ENCODE measurements at places on chromosomes 1 and 21.

DNA sequence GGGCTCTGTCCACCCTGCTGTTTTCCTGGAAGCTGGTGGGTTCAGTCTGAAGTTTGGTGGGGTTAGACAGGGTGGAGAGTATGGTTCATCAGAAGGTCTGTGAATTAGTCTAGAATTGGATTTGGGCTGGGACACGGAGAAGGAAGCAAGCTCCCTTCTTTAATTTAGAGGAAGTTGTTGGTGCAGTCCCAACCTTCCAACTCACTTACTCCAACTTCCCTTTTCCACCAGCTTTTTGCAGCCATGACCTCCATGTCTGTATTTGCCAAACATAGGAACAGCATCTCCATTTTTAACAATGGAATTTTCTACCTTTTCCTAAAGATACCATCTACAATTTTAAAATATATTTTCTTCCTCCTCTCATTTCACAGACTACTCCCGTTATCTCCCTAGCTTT is 28.5 kb upstream of the PRELP start:
- DNase-seq: no peak

DNA sequence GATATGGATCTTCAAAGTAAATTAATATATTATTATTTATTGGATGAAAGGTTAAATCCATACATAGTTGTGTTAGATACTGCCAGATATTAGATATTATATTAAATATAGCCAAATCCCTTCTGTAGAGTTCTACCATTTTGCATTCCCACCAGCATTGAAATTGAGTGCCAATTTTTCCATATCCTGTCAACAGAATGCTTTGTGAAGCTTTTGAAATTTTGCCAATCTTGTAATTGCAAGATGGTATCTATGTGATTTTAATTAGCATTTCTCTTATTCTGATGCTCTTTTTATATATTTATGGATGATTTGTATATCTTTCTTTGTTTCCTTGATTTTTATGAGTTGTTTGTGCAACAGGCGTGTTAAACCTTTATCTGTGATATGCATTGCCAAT is 67.0 kb upstream of the CD34 start:
- no peak for DNase-seq

DNA sequence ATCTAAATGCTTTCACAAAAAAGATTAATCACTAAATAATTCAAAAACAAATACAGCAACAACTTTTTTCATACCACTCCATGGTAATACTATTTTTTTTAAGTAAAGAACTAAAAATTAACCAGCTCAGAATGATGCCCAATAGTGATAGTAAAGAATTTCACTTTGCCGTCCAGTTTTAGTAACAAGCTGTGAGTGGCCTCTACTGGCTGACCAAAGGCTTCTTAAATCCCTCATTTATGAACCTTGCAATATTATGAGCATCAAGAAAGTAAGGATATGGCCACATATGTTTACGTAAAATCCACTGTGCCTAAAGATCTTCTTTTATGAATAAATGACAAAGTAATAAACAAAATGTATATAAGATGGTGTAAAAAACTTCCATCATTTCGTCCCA is 108.6 kb downstream of the GPATCH2 start:
- DNase-seq: no peak

DNA sequence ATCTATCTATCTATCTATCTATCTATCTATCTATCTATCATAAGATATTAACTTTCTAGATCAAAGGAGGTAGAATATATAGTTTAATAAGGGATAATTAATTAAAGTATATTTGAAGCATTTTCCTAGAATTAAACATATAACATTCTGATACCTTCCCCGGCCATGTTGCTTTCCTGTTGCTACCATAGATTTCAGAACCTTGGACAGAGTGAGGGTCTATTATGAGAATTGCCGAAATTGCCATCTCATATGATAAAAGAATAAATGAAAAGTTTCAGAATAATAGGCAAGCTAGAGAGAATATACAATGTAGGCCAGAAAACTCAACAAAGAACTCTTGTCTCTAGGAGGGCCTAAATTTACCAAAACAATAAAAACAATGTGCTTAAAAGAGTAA is 706.1 kb upstream of the TMPRSS15 start:
- no peak for DNase-seq

Measured in putamen (tissue), 1 donor.